ENCODE measurements at places on chromosomes 1 and 21.

DNA sequence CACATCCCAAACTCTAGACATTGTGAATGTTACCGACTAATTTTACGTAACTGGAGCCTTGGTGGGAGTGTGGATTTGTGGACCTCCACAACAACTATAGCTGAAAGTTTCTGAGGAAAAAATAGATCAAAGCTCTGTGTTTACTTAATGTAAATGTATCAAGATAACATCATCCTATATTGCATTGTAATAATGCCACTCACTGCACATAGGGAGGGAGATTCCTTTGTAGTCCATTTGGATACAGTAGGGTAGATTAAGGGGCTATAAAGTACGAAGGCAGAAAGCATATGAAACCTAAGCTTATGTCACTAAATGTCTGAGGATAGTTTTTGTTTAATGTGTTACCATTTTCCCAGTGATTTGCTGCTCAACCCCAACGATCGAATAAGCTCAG lies 273.4 kb downstream of the TM2D1 start:
- no peak for DNase-seq

GRCh38 chr1:93839307-93839706 lies 39.7 kb downstream of the DNTTIP2 start:
- DNase-seq, result no peak

DNA sequence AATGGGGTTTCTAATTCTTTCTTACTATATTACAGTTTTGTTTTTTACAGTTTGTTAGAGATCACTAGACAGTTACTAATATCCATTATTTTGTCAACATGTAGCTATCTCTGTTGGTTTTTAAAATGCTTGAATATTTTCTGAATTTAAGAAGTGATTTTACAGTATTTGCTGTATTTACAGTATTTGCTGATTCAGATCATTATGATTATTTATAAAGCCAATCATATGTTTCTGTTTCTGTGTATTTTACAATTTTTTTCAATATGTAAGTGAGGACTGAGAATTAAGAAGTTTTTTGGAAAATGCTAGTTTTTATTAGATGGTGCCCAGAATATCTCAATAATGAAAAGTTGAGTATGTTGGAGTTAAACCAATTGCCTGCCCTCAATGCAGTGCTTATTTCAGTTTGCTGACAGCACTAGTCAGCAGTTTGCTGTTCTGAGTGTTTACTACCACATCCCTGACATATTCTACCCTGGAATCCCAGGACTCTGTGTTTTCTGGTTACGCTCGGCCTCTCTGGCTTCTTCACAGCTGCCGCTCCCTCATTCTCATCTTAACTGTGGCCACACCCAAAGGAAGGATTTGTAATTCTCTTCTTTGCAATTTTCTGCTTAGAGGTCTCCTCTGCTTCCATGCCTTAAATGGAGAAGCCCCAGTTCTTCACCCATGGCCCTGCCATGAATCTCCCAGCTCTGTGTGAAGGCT lies 68.0 kb upstream of the BACH1 start:
- DNase-seq, result no peak

DNA sequence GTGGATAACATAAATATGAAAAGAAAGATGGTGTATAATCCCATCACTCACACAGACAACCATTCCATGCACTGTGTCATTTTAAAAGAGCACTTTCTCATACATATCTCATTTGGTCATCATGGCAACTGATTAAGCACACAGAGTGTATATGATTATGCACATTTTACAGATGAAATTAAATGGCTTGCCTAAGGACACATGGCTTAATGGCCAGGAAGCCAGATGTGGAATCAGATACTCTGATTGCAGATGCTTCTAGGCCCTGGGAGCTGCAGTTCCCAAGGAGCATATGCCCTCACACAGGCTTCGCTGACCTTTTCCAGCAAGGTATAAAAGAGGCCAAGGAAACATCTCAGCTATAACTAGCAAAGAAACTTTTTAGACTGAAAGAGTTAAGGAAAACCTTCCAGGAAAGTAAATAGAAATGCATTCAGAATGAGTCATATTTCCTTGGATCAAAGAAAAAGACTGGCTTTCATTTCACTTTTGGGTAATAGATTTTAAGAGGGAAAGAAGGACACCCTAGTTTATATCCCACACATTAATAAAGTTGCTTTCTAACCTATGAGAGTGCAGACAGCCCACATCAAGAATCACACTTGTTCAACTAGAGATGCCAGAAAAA lies 19.6 kb upstream of the FAM89A start:
- DNase-seq, result no peak

DNA sequence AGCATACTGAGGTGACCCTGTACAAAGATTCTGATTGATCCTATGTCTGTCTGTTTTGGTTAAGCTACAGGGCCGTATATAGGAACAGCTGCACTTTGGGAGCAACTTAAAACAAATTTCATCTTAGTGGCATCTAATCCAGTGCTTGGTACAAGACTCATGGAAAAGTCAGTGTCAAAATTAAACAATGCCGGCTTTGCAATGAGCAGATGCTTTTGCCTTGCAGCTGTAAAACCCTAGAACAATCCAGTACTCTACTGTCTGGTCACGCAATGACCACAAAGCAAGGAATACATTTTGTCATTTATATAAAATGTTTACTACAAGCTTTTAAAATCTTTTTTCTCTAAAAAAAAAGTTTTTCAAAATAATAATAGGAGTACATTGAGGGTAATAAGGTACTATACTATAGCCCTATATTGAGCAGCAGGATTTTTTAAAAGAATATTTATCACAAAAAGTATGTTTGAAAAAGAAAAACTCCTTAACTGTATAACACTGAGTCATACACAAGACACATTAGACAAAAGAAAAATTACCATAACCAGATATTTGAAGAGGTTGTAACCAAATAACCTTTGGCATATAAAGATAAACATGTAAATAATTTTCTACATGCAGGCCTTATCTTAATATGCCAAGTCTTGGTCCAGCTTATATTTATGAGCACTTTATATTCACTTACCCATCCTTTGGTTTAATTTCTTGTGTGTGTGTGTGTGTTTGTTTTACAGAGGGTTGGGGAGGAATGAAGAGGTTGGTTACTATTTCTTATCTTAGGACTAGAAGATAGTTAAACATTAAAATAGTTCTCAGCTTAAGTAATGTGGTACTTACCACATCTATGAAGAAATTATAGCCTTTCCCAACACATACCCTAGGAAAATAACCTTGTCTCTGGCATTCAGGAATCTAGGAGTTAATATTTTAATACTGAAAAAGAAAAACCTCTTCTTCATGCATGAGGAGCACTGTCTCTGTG lies 262.3 kb downstream of the FAF1 start:
- DNase-seq, result no peak

DNA sequence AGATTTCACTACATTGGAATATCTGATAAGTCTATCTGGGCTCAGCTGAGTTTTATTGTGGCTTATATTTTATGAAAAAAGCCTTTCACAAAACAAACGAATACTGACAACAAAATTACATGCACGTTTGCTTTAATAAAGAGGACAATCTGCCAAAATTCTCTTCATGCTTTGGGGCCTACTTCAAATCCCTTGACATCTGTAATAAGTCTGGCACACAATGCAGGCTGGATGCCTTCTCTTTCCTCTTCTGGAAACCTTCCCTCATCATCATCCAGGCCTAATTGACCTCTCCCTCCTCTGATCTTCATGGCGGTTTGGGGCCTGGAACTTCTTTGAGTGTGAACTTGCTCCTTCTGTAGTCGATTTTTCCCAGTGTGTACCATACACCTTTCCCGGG lies 70.3 kb downstream of the MAP10 start:
- DNase-seq, result no peak

DNA sequence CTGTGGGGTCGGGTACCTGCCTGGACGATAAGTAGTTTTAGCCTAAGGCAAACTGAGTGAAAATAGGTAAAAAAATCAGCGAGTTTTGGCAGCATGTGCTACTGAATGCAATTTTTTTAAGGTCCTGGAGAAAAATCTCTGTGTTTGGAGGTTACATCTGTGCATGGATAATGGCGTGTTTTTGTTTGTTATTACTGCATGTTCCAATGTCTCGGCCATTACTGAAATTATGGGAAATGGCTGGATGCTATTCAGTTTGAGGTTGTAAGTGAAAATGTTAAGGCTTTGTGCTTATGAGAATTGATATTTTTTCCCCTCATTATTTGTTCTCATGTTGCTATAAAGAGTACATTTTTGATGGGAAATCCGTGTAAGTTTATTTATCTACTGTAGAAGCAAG lies 441.7 kb downstream of the PRDM2 start:
- DNase-seq, result no peak

DNA sequence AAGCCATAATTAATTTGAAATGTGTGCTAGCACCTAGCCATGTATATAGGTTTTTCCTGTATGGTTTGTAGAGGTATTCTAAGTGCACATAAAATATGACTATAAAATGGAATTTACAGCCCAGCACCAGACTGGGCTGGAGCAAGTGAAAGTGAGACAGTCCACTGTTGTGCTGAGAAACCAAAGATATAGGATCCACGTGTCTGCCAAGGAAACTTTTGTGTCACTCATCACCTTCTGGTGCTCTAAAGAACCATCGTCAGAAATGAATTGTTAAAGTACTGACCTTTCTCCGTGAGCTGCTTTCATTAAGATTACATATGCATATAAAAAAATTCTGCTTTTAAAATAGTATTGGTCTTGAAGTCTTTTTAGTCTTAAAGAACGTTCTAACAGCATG lies 141.0 kb upstream of the ZC3H11B start:
- no peak for DNase-seq

- DNase-seq, result peak; percentile 77
These were observed 1.5 kb downstream of the TNFRSF25 start for GRCh38 chr1:6464514-6464836.

- DNase-seq, result no peak
These were observed 36.8 kb upstream of the RALGPS2 start for GRCh38 chr1:178688244-178688643.

Data from thyroid gland (tissue), 4 donors.